ENCODE measurements at places on chromosomes 13 and 19.

DNA sequence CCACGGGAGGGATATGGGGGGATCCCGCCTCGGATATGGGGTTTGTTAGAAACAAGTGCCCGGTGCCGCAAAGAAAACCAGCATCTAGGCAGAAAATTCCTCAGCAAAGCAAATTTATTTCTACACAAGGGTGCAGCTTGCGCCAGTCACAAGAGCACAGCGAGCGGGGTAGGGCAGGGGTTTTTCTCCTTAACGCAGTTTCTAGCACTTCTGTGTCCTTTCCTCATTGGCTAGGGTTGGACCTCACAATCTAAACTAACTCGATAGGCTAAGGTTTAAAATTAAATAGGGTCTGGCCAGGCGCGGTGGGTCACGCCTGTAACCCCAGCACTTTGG lies 595 bp downstream of the ZNF440 start:
- no peak for DNase-seq

DNA sequence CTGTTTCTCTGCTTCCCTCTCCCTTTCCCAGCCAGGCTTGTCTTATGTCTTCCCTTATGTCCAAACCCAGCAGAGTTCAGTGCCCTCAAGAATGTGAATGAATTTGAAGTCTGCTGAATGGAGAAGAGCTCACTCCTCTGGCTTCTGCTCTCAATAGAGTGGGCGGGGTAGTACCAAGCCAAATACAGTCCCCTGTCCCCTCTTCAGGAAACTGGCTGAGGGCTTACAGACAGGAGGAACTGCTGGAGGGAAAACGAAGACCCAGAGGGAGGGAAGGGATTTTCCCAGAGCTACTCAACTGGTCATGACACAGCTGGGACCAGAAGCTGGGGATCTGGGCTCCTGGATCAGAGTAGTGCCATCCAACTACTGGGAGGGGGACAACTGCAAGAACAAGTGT lies 32.9 kb upstream of the POU2F2 start:
- DNase-seq, result no peak

GRCh38 chr13:60873116-60873515 lies 476.1 kb downstream of the TDRD3 start:
- DNase-seq, result no peak

GRCh38 chr19:10454267-10454666 lies 33.9 kb downstream of the PDE4A start:
- no peak for DNase-seq

GRCh38 chr13:62162860-62163259 lies 747.2 kb upstream of the PCDH20 start:
- no peak for DNase-seq

- DNase-seq, result peak; percentile 73
These were observed 2.2 kb upstream of the COLGALT1 start for GRCh38 chr19:17553256-17553655.

DNA sequence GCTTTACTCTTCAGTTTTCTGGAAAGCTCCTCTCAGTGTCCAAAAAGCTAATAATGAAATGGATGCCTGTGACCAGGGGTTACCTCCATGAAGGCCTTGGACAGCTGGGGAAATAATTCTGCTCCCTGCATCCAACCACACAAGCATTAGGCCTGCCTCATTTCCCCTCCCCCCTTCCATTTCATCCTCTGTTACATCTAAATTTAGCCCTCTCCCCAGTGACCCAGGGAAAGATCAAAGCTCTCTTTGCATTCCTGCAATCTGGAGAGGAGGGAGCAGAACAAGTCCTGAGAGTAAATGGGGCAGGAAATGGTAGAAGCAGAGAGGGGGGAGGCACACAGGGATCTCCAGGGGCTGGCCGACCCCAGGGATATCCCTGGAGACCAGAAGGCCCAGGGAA lies 452.7 kb downstream of the TSHZ3 start:
- DNase-seq, result no peak

DNA sequence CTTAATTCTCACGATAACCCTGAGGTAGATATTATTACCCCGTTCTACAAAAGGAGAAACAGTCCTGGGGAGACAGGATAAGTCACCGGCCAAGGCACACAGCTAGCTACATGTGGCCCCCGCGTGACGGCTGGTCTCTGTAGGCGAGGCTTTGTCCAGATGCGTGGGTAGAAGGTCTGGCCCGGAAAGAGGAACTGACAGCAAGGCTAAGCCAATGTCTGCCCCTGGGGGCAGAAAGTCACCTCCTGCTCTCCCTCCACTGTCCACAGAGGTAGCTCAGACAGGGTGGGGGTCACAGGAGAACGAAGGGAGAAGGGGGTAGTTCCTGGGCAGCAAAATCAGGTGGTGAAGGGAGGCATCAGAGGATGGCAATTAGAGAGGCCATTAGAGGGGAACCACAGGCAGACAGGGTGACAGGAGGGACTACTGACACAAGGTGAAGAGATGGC lies 1.8 kb downstream of the APOC4 start:
- peak; percentile 37 for DNase-seq

GRCh38 chr13:24493356-24493755 lies 19.2 kb downstream of the PARP4 start:
- no peak for DNase-seq

DNA sequence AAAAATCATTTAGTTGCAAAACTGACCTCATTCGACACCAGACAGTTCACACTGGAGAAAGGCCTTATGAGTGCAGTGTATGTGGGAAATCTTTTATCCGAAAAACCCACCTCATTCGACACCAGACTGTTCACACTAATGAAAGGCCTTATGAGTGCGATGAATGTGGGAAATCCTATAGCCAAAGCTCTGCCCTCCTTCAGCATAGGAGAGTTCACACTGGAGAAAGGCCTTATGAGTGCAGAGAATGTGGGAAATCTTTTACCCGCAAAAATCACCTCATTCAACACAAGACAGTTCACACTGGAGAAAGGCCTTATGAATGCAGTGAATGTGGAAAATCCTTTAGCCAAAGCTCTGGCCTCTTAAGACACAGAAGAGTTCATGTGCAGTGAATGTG lies 7.1 kb upstream of the ZNF134 start:
- DNase-seq, result no peak

GRCh38 chr13:55483626-55484158 lies 1657.0 kb upstream of the PRR20A start:
- DNase-seq, result no peak

GRCh38 chr19:11375143-11375948 lies 880 bp downstream of the SWSAP1 start:
- DNase-seq, result peak; percentile 54

- no peak for DNase-seq
These were observed 15.4 kb downstream of the CEBPA start for GRCh38 chr19:33286899-33287298.

DNA sequence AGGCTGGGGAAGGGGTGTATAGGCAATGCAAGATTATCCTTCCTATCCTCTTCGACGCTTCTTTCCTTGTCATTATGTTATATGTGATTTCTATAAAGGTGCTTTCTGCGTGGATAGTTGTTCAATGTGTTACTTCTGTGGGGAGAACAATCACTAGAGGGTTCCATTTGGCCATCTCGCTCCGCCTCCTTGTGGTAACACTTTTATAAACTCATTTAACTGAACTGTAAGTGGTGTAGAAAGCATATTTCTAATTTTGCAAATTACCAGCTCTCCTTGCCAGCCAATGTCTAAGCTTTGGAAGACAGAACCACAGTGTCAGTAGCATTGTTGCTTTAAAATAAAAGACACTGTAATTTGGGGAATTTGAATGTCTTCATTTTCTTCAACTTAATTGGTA lies 1093.7 kb upstream of the MIR17HG start:
- no peak for DNase-seq

- DNase-seq, result no peak
These were observed 415.2 kb downstream of the KCTD12 start for GRCh38 chr13:76470991-76471390.

Measured in left ventricle myocardium inferior (tissue), 1 donor.